ENCODE measurements at places on chromosomes 7 and 10. TPM values are rescaled to one million over a fixed set of nuclear protein-coding genes. Genes with fewer than 3 reads are reported as not detected.

ZNF488 gene
- 0.38 TPM for total RNA-seq

CPVL gene
- not detected for total RNA-seq

DNA sequence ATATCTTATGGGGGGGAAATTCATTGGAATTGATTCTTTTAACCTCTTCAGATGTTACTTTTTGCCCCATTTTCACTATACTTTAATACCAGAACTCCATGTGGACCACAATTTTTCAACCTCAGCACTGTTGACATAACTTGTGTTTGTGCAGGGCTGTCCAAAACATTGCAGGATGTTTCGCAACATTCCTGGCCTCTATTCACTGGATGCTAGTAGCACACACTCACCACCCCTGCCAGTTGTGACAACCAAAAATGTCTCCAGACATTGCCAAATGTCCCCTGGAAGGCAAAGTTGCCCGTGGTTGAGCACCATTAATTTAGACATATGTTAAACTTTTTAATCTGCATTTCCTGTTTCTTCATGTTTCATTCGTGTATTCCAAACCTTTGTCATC lies 234.7 kb downstream of the GFRA1 start:
- no peak for DNase-seq
- H3K36me3 ChIP-seq: no peaks in the 10 kb centered on the region
- H3K4me3 ChIP-seq: no peak overlapping the region
- H3K27ac ChIP-seq: no peak overlapping the region
- no peaks in the 10 kb centered on the region for H3K27me3 ChIP-seq

GRCh38 chr7:143048827-143049226 lies 3.3 kb upstream of the OR6V1 start:
- H3K36me3 ChIP-seq: no peaks in the 10 kb centered on the region
- H3K27ac ChIP-seq: no peak overlapping the region
- H3K27me3 ChIP-seq: no peaks in the 10 kb centered on the region
